Activated CD4-positive, alpha-beta T cell treated with anti-CD3 and anti-CD28 coated beads, Interleukin-2, amount 10 ng/mL, durations not matched to agents 7 days and 5 days (primary cell): ENCODE measurements at places on chromosomes 11 and 22. TPM values are rescaled to one million over a fixed set of nuclear protein-coding genes. Genes with fewer than 3 reads are reported as not detected.

The MYBPC3 gene
- not detected for total RNA-seq

DNA sequence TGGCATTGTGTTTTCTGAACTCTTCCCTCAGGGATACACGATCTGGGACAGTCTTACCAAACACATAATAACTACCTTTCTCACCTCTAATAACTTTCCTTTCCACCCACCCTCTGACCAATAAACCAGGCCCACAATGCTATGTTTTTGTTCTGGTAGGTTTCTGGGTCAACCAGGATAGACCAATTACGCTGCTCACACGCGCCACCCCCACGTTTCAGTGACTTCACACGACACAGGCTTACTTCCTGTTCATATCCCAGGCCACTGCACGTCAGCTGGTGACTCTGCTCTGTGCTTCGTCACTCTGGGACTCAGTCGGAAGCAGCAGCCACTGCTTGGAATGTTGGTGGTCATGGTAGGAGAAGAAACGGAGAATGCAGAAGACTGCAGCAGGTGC, 2.5 kb downstream of the KRTAP5-4 start:
- DNase-seq: no peak

- DNase-seq: no peak
Observed at GRCh38 chr11:76579056-76579751, 91.3 kb downstream of the LRRC32 start.

- DNase-seq: no peak
Observed at GRCh38 chr11:61727401-61727811, 25.0 kb upstream of the MYRF start.

- DNase-seq: peak; percentile 40
Observed at GRCh38 chr11:114166897-114167323, 107.4 kb downstream of the ZBTB16 start.
